ENCODE measurements at places on chromosomes 1 and 21.

- DNase-seq = peak; percentile 70
- H3K36me3 ChIP-seq = no peaks in the 10 kb centered on the region
- H3K4me3 ChIP-seq = no peak overlapping the region
- no peak overlapping the region for H3K27ac ChIP-seq
These were observed 45.3 kb downstream of the HSF2BP start for GRCh38 chr21:43613755-43614638.

- peaks cover 25% of the 10 kb centered on the region for H3K4me1 ChIP-seq
- peaks cover 49% of the 10 kb centered on the region for H3K36me3 ChIP-seq
- peak within 1 kb of the TSS; percentile 84 for H3K27ac ChIP-seq
- peak; percentile 99 for DNase-seq
These were observed at the start of gene GAS5 for GRCh38 chr1:173867753-173868265. TSS of gene GAS5 (minus strand) at chr1:173867989.

GRCh38 chr1:177977141-177977540, 7.3 kb upstream of the SEC16B start:
- H3K4me3 ChIP-seq = no peak overlapping the region
- no peak overlapping the region for H3K27ac ChIP-seq
- no peak for DNase-seq

- H3K27ac ChIP-seq = no peak overlapping the region
- no peak for DNase-seq
- H3K4me3 ChIP-seq = no peak overlapping the region
- no peaks in the 10 kb centered on the region for H3K27me3 ChIP-seq
These were observed 87.9 kb upstream of the LMO4 start for GRCh38 chr1:87240661-87241285.

- DNase-seq = no peak
- no peak overlapping the region for H3K27ac ChIP-seq
- H3K4me1 ChIP-seq = no peaks in the 10 kb centered on the region
- H3K27me3 ChIP-seq = peaks cover 14% of the 10 kb centered on the region
- no peak overlapping the region for H3K4me3 ChIP-seq
- H3K36me3 ChIP-seq = no peaks in the 10 kb centered on the region
These were observed 118.3 kb upstream of the USP24 start for GRCh38 chr1:55333461-55333860.

- peaks cover 51% of the 10 kb centered on the region for H3K4me1 ChIP-seq
- H3K27ac ChIP-seq = peak overlapping the region; percentile 22
These were observed 56.5 kb downstream of the WLS start for GRCh38 chr1:68175621-68176398.

DNA sequence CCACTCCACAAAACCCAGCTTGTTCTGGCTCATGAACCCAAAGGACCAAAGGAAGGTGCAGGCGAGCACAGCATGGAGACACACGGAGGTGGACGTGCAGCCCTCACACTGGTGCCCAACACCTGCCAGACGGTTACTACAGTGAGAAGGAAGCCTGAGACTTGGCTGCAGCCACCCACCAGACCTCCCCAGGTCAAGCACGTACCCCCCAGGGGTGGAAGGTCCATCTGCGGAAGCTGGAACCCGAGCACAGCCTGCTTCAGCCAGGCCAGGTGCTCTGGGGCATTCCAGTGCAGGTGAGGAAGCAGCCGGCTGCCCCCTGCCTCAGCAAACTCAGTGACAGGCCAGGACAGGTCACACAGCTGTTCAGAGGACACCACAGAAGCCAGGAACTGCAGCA, 16.0 kb upstream of the LSS start:
- no peak overlapping the region for H3K27ac ChIP-seq
- no peak for DNase-seq
- no peak overlapping the region for H3K4me3 ChIP-seq
- peaks cover 88% of the 10 kb centered on the region for H3K36me3 ChIP-seq
- H3K27me3 ChIP-seq = no peaks in the 10 kb centered on the region

DNA sequence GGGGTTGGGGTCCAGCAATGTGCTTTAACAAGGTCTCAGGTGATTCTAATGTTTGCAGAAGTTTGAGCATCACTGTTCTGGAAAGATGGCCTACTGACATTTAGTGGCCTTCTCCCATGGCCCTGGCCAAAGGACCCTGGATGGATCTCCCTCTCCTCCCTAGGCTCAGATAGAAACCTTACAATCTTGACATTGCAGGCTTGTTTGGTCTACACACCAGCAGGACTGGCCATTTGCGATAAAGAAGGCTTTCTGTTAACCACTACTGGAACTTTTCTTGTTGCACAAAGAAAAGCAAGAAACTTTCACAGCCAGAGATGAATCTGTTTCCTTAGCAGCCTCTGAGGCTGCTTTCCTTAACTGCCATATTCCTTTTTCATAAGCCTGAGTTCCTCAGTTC, 6.2 kb downstream of the DNALI1 start:
- peaks cover 48% of the 10 kb centered on the region for H3K36me3 ChIP-seq
- H3K27ac ChIP-seq = no peak overlapping the region
- H3K4me3 ChIP-seq = no peak overlapping the region
- no peaks in the 10 kb centered on the region for H3K4me1 ChIP-seq
- DNase-seq = no peak

DNA sequence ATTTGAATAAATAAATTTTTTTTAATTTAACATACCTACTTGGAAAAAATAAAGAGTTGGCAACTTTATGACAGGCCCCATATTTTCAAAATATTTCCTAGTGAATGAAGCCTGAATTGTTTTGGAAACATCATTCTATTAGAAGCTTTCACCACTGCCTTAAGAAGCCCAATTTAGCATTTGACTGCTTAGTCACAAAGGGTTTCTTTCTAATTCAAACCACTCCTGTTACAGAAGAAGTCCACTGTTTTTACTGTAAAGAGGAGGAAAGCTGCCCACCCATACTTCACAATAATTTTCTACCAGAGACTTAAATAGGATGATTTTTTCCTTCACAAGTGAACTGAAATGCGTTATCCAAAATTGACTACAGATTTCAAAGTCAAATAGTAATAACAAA, 534.6 kb upstream of the PTBP2 start:
- no peaks in the 10 kb centered on the region for H3K4me1 ChIP-seq
- no peak overlapping the region for H3K27ac ChIP-seq
- DNase-seq = no peak
- no peaks in the 10 kb centered on the region for H3K36me3 ChIP-seq
- H3K27me3 ChIP-seq = no peaks in the 10 kb centered on the region

GRCh38 chr1:244065960-244066388, 14.9 kb downstream of the ZBTB18 start:
- H3K27me3 ChIP-seq = no peaks in the 10 kb centered on the region
- H3K4me1 ChIP-seq = no peaks in the 10 kb centered on the region
- no peak overlapping the region for H3K27ac ChIP-seq

GRCh38 chr1:83746234-83746633, 252.7 kb downstream of the TTLL7 start:
- H3K27me3 ChIP-seq = no peaks in the 10 kb centered on the region
- H3K4me3 ChIP-seq = no peak overlapping the region
- no peaks in the 10 kb centered on the region for H3K4me1 ChIP-seq
- DNase-seq = no peak
- no peak overlapping the region for H3K27ac ChIP-seq
- H3K36me3 ChIP-seq = no peaks in the 10 kb centered on the region

- H3K4me1 ChIP-seq = no peaks in the 10 kb centered on the region
- no peak overlapping the region for H3K4me3 ChIP-seq
- DNase-seq = no peak
- no peaks in the 10 kb centered on the region for H3K36me3 ChIP-seq
- no peak overlapping the region for H3K27ac ChIP-seq
These were observed 234.5 kb downstream of the DYRK1A start for GRCh38 chr21:37601027-37601426.

DNA sequence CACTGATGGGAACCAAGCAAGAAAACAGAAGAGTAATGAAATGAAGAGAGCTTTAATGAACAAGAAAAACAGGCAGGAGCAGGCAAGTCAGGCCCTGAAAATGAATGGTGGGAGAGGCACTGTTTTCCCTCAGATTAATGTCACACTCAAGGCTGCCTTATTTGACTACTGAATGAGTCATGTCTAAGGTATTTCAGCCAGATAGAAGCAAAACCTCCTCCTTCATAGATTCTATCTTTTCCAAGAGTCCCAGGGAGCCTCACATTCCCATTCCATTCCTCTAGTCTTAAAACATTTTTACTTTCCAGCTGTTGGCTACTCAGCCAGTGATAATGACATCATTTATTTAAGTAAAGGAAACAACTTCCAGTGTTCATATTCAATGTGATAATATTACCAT, 228.4 kb upstream of the NRIP1 start:
- peaks cover 37% of the 10 kb centered on the region for H3K4me1 ChIP-seq
- no peak overlapping the region for H3K4me3 ChIP-seq
- peak; percentile 91 for DNase-seq
- H3K27ac ChIP-seq = peak overlapping the region; percentile 61

DNA sequence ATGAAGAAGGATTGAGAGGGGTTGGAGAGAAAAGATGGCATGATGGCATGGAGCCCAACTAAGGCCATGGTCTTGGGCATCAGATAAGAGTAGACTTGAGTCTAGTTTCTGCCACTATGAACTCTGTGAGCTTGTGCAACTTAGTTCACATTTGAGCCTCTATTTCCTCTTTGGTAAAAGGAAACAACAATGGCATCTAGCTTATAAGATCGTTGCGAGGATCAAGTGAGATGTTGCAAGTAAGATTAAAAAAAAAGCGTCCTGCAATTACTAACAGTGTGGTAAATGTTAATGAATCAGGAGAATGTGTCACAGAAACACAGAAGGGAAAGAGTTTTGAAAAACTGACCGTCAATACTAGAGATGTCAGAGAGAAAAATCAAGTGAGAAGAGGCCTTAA, 202.9 kb upstream of the FGGY start:
- no peaks in the 10 kb centered on the region for H3K36me3 ChIP-seq

GRCh38 chr21:18467715-18468114, 64.1 kb upstream of the TMPRSS15 start:
- DNase-seq = no peak
- no peak overlapping the region for H3K4me3 ChIP-seq
- no peak overlapping the region for H3K27ac ChIP-seq
- H3K36me3 ChIP-seq = no peaks in the 10 kb centered on the region
- H3K27me3 ChIP-seq = no peaks in the 10 kb centered on the region

DNA sequence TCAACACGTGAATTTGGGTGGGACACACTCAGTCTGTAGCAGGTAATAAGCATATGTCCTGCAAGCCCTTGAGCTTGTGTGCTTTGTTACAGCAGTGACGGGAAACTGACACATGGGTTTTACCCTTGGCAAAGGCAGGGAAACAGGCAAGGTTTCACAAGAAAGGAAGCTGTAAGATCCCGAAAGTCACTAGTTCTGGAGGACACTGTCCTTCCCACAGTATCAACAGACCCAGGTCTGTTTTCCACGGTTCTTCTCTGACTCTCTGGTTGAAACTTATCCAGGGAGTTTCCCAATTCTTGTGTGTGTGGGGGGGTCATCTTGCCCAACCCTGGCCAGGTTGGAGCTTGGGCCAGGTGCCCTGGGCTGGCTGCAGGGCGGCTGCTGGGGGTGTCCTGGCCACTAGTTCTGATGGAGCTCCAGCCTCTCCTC, 29.3 kb upstream of the ZBTB21 start:
- no peak overlapping the region for H3K4me3 ChIP-seq
- H3K36me3 ChIP-seq = no peaks in the 10 kb centered on the region
- H3K27ac ChIP-seq = peak overlapping the region; percentile 40
- no peaks in the 10 kb centered on the region for H3K27me3 ChIP-seq
- peaks cover 7% of the 10 kb centered on the region for H3K4me1 ChIP-seq

- H3K4me3 ChIP-seq = no peak overlapping the region
- no peaks in the 10 kb centered on the region for H3K36me3 ChIP-seq
- H3K27ac ChIP-seq = no peak overlapping the region
These were observed 34.6 kb downstream of the UMODL1 start for GRCh38 chr21:42105476-42106315.

DNA sequence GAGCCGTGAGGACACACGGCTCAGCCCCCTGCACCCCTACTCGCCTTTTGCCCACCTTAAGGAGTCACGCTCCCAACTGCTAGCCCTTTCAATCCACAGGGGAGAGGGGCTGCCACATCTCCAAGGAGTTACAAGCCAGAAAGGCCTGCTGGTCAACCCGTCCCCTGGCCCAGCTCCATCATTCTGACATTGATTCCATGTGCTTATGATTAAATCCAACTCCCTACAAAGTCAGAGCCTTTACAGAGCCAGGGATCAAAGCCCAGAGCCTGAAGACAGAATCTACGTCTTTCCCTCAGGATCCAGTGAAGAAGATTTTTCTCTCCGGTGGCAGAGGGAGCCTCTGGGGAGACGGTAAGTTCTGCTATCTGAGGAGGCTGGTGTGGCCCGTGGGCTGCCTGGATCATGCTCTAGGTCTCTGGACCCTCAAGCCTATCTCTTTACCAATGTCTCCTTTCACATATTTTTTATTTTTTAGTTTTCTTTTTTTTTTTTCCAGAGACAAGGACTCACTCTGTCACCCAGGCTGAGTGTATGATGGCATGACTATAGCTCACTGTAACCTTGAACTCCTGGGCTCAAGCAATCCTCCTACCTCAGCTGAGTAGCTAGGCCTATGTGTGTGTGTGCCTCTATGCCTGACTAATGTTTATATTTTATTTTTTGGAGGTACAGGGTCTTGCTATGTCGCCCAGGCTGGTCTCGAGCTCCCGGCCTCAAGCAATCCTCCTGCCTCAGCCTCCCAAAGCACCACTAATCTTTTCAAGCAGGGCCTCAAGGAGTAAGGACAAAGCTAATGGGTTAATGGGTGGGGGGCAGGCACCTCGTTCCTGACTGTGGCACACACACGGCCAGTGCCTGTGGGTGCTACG, 61.3 kb downstream of the SLC66A1 start:
- no peak overlapping the region for H3K27ac ChIP-seq
- DNase-seq = no peak
- peaks cover 25% of the 10 kb centered on the region for H3K36me3 ChIP-seq
- no peaks in the 10 kb centered on the region for H3K4me1 ChIP-seq

DNA sequence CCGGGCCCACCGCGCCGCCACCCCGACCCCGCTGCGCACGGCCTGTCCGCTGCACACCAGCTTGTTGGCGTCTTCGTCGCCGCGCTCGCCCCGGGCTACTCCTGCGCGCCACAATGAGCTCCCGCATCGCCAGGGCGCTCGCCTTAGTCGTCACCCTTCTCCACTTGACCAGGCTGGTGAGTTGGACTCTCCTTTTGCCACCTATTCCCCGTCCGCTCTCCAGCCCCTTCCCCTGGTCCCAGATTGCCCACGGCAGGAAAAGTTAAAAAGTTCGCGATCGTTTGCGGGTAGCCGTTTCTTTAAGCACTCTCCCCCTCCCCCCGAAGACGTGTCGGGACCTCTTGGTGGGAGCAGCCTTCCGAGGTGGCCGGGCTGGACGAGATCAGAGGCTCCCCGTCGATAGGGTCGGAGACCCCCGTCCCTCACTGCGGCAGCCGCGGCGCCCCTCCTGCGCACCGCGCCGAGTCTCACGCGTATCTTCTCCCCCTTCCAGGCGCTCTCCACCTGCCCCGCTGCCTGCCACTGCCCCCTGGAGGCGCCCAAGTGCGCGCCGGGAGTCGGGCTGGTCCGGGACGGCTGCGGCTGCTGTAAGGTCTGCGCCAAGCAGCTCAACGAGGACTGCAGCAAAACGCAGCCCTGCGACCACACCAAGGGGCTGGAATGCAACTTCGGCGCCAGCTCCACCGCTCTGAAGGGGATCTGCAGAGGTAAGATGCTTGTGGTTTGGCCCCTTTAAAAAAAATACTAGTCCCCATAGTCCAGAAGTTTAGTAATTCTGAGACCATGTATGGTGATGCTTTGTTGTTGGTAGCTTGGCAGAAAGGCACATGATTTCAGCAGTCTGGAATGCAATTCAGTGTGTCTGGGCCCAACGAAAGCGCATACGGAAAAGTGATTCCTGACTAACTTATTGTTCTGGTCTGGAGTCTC, 576 bp downstream of the CCN1 start:
- no peaks in the 10 kb centered on the region for H3K27me3 ChIP-seq
- H3K4me3 ChIP-seq = peak overlapping the region; percentile 89

Data from SJCRH30 (cell line).